ENCODE measurements at places on chromosomes 6 and 20. TPM values are rescaled to one million over a fixed set of nuclear protein-coding genes. Genes with fewer than 3 reads are reported as not detected.

GRCh38 chr6:111952821-111953540 is 79.7 kb upstream of the FYN start:
- H3K4me1 ChIP-seq, result peaks cover 8% of the 10 kb centered on the region
- DNase-seq, result no peak

DNA sequence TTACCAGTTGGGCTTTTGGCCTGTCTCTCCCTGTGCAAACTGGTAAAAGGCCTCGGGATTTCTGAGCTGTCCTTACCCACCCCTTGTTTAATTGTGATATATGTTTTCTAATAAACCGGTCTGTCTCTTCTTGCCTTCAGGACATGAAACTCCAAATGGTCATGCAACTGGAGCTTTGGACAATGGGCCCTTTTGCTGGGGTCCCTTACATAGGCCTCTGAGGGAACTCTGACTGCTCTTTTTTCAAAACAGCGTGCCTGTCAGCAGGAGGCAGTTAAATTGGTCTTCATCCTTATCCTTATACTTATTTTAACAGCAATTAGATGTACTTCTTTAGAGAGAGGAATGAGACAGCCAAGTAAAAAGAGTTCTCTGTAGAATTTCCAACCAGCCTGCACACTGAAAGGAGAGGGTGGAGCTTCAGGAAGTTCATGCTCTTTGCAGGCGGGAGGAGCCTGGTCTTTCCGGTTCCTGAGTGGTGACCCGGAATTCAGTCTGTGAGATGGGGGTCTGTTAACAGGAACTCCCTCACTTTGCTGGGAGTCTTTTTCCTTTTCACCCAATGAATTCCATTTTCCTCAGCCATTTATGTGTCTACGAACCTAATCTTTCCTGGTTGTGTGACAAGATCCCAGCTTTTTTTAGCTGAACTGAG is 299.6 kb upstream of the GJE1 start:
- no peaks in the 10 kb centered on the region for H3K36me3 ChIP-seq
- no peak overlapping the region for H3K27ac ChIP-seq
- DNase-seq, result no peak
- H3K4me1 ChIP-seq, result no peaks in the 10 kb centered on the region

GRCh38 chr6:44247338-44248302 is 719 bp downstream of the HSP90AB1 start:
- H3K27me3 ChIP-seq, result no peaks in the 10 kb centered on the region
- peaks cover 49% of the 10 kb centered on the region for H3K36me3 ChIP-seq
- DNase-seq, result peak; percentile 82
- peaks cover 52% of the 10 kb centered on the region for H3K4me1 ChIP-seq
- peak overlapping the region; percentile 98 for H3K4me3 ChIP-seq

DNA sequence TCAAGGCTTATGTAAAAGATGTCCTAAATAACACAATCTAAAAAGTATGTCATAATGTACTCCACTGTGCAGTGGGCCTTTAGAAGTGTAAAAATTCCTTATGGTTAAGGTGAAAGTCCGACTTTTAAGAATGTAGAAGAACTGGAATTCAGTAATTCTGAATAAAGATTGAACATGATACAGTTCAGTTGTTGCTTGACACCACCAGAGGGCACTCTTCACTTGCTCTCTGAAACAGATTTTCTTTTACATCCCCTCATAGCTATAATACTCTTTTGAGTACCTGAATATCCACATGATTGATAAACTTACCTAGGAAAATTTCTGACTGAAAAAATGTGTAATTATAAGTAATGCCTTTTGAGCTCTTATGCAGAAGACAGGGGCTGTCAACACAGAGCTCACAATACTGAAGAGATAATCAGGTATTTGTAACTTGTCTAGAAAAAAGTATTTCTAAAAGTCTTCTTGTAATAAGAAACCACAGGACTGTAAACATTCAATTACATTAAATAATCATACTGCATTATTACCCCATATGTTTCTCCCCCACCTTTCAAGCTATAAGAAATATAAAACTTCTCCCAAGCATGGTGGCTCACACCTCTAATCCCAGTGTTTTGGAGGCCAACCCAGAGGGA is 92.1 kb downstream of the POPDC3 start:
- no peak overlapping the region for H3K4me3 ChIP-seq
- no peak overlapping the region for H3K27ac ChIP-seq
- peak; percentile 28 for DNase-seq

GRCh38 chr6:44702292-44702691 is 314.8 kb downstream of the CDC5L start:
- H3K4me1 ChIP-seq, result peaks cover 3% of the 10 kb centered on the region
- no peak overlapping the region for H3K27ac ChIP-seq
- no peaks in the 10 kb centered on the region for H3K27me3 ChIP-seq
- no peak overlapping the region for H3K4me3 ChIP-seq

The SPATA25 gene
- 1.4 TPM for total RNA-seq
